Type B pancreatic cell (in vitro differentiated cells): ENCODE measurements at places on chromosomes 7 and 10. TPM values are rescaled to one million over a fixed set of nuclear protein-coding genes. Genes with fewer than 3 reads are reported as not detected.

GRCh38 chr7:32680259-32681173, 185.2 kb downstream of the AVL9 start:
- no peak for DNase-seq
- H3K36me3 ChIP-seq, result no peaks in the 10 kb centered on the region
- H3K4me3 ChIP-seq, result no peak overlapping the region
- H3K27me3 ChIP-seq, result no peaks in the 10 kb centered on the region

Gene PRF1
- not detected in 2 replicates for total RNA-seq

- no peak overlapping the region for H3K27ac ChIP-seq
- DNase-seq, result no peak
- no peaks in the 10 kb centered on the region for H3K27me3 ChIP-seq
- H3K4me3 ChIP-seq, result no peak overlapping the region
- no peaks in the 10 kb centered on the region for H3K36me3 ChIP-seq
Observed at GRCh38 chr7:145850636-145851035, 266.0 kb upstream of the CNTNAP2 start.

Gene NCF1
- total RNA-seq, result not detected in 2 replicates

DNA sequence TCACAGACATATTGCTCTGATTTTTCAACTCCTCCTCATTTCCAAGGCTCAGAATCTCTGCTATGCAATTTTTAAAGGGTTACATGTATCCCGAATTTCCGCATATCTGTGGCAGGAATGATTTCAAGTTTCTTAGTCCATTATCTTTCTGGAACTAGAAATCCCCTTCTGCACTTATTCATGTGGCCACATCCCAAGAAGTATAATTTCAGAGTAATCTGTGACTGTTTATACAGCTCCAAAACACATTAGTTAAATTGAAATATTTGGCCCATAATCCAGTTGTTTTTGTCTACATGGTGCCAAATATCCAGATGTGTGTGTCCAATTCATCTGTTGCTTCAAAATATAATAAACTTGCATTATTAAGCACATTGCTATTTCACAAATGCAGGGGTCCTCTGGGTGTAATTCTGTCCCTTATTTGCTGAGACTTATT, 271.2 kb downstream of the ARHGAP12 start:
- H3K27me3 ChIP-seq, result no peaks in the 10 kb centered on the region
- H3K27ac ChIP-seq, result no peak overlapping the region
- no peaks in the 10 kb centered on the region for H3K36me3 ChIP-seq
- H3K4me1 ChIP-seq, result no peaks in the 10 kb centered on the region

Gene C10orf143
- total RNA-seq, result 1.8 and 3.0 TPM in 2 replicates
